ENCODE measurements at places on chromosomes 6 and 20. TPM values are rescaled to one million over a fixed set of nuclear protein-coding genes. Genes with fewer than 3 reads are reported as not detected.

Gene FAM217A
- not detected for total RNA-seq

Gene PSORS1C2
- not detected for total RNA-seq

Gene CFAP206
- 0.20 TPM for total RNA-seq

Gene TFAP2C
- 1.7 TPM for total RNA-seq

Gene ACAT2
- total RNA-seq = 58.0 TPM

GRCh38 chr20:63225082-63225454, 9.1 kb upstream of the YTHDF1 start:
- DNase-seq = no peak

GRCh38 chr6:129236001-129236517, 353.1 kb downstream of the LAMA2 start:
- no peak for DNase-seq

- no peak for DNase-seq
Measured at GRCh38 chr20:8671370-8671961, 397.4 kb upstream of the PLCB4 start.

DNA sequence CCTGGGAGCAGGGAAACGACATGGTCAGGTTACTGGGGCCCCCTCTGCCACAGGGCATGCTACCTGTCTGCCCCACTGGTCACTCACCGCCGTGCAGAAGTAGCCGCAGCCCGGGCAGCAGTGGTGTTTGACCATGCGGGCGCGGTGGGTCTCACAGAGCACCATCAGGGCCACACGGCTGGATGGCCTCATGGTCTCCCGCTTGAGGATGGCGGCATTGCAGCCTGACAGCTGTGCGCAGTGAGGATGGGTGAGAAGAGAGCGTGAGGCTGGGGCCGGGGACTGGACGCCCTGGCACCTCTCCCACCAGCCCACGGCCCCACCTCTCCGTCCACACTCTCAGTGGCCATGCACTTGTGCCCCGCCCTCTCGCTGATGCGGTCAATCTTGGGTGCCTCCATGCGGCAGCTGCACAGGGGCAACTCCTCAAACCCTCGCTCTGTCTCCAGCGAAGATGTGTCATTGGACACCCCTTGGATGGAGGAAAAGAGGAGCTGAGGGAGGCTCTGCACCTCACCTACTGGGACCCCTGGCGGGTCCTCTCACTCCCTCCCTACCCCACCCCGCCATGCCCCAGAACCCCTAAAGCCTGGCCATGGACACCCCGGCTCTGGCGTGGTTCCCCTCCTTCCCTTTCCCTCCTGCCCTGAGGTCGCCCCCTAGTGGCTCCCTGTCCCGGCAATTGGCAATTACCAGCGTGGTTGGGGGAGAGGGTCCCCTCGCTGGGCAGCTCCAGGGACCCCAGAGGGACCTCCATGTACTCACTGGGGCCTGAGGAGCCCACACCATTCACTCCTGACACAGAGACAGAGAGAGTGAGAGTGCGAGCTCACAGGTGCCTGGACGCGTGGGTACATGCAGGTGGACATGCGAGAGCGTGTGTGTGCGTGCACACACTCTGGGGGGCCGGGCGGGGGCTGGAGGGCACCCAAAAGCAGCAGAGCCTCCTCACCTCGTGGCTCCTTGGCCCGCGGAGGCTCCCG, 8.9 kb downstream of the EHMT2 start:
- peak; percentile 46 for DNase-seq

DNA sequence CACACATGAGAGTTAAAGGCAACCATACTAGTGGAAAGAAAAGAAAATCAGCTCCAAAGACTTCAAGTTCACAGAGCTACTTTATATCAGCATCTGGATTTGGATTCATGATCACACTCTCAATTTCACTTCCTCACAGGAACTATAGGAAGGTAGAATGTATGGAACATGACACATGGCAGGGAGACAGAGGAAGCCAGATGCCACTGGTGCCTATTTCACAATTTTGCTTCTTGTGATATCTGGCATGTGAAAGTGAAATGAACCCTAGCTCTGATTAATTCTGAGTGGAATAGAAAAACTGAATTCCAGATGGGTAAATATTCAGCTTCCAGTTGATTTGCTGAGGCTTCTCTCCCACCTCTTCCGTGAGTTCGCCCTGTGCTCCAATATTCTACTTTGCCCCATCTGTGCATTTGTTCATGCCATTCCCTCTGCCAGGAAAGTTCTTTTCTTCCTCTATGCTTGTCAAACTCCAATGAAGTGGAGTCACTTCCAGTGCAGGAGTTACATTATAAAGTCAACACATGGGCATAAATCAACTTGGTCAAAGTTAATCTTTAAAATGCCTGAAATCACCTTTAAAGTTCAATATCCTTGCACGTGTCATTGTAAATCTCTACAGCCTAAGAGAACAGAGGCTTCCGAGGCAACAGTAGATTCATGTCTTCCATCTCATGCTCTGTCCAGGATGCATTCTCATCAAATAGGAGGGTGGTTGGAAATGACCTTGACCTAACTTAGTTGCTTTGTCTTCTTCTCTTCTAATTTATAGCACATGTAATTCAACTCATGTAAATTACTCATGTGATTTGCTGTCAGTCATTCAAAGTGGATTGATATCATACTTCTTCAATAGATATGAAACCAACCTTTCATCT, 275.3 kb downstream of the HIVEP2 start:
- DNase-seq = no peak

DNA sequence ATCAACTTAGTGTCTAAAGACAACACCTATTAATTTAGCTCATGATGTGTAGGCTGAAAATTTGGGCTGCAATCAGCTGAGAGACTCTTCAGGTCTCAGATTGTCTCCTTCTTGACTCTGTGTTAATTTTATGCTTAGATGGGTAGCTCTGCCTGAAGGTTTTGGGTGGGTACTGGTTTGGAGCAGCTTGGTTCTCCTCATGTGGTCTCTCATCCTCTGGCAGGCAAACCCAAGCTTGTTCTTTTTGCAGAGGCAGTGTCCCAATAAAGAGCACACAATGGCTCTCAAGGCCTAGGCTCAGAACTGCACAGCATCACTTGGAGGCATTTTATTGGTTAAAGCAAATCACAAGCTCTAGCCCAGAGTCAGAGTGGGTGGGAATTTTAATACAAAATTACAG, 280.6 kb downstream of the BTBD3 start:
- no peak for DNase-seq

DNA sequence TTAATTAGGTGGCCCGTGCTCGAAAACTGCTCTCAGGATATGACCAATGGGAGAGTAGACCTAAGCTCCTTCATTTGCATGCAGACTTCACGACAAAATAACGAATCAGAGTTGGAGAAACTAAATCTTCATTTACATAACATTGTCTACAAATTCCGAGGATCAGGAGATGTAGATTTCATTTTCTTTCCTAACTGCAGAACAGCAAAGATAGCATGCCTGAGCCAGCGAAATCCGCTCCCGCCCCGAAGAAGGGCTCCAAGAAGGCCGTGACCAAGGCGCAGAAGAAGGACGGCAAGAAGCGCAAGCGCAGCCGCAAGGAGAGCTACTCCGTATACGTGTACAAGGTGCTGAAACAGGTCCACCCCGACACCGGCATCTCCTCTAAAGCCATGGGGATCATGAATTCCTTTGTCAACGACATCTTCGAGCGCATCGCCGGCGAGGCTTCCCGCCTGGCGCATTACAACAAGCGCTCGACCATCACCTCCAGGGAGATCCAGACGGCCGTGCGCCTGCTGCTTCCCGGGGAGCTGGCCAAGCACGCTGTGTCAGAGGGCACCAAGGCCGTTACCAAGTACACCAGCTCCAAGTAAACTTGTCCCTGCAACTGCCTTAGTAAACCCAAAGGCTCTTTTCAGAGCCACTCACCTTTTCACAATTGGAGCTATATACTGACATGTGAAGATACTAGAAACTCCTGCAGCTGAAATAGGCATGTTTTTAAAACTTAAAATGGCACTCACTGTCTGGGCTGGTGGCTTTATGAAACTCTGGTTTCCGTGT, 96.5 kb downstream of the HFE start:
- peak; percentile 80 for DNase-seq

- no peak for DNase-seq
Measured at GRCh38 chr20:3767110-3767426, 485 bp downstream of the ADISSP start.

GRCh38 chr6:111602481-111603011, 3.1 kb downstream of the TRAF3IP2 start:
- peak; percentile 47 for DNase-seq

DNA sequence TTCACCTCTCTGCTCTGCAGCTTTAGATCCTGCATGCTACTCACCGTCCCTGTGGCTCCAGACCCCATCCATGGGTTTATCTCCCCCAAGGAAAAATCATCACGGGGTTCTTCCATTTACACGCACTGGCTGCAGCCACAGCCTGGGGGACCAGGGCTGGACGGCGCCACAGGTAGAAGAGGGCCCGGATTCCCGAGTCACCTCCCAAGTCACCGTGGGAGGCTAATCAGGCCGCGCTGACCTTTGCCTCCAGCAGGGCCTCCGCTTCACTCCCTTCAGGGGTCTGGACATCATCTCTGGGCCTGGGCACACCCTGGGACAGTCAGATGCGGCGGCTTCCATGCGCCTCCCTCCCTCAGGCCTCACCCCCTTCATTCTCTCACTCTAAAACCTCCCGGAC, 47.8 kb upstream of the ENTPD6 start:
- no peak for DNase-seq

GRCh38 chr6:167575158-167575696, 250.3 kb downstream of the TTLL2 start:
- DNase-seq = no peak

DNA sequence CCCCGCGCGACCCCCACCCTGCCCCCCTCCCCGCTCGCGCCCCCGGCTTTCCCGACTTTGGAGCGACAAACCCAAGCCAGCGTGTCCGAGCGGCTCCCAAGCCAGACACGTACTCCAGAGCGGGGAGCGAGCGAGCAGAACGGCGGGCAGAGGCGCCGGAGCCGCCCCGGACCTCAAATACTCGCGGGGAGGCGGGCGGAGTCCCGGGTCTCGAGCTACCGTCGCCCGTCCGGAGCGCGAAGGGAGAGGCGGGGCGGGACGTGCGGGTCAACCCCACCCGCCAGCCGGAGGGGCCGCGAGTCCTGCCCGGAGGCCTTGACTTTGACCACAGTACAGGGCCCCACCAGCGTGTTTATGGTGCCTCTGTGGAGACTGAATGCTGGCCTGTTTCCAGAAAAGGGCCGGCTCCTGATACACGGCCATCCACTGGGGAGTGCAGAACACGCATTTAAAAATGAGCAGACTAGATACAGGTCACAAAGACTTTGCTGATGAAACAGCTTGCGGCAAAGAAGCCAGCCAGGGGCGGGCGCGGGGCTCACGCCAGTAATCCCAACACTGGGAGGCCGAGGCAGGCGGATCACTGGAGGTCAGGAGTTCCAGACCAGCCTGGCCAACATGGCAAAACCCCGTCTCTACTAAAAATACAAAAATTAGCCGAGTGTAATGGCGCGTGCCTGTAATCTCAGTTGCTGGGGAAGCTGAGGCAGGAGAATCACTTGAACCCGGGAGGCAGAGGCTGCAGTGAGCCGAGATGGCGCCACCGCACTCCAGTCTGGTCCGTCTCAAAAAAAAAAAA, at the start of gene SERPINB6:
Gene SERPINB6 (minus strand): TSS at position 148 of the 799 bp plus-strand sequence. CDS start 12,235 bp downstream, outside the sequence.
- peak; percentile 79 for DNase-seq

DNA sequence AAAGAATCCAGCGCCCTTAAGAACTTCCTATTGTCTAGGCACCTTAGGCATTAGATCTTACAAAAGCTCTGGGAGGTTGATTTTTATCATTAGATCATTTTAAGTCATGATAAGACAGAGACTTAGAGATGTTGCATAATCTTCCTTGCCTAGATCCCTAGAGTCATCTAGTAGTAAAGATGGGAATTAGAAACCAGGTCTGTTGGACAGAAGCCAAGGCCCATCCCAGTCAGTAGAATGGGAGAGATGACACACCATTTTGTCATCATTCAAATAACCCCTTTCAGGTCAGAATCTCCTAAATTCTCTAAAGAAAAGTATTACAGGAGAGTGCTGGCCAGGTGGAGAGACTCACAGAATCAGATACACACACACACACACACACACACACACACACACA, 579.1 kb downstream of the BMP2 start:
- DNase-seq = no peak

DNA sequence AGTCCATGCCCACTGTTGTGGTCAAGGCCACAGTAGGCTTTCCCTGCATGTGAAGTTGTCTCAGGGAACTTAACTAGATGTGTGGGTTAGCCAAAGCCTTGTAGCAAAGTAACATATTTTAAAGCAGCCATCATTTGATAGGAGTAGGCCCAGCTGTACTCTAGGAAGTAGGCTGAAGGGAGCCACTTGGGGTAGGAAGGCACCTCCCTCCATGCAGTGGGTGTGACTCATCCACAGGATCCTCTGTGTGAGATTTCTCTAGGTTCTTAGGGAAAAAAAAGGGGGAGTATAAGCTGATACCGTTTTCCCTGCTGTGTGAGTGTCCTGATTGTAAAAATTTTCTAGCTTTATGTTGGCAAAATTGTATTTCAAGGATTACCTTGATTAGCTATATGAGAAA, 44.7 kb downstream of the VAPB start:
- DNase-seq = peak; percentile 31

- DNase-seq = no peak
Measured at GRCh38 chr6:6052216-6052615, 45.5 kb upstream of the NRN1 start.

DNA sequence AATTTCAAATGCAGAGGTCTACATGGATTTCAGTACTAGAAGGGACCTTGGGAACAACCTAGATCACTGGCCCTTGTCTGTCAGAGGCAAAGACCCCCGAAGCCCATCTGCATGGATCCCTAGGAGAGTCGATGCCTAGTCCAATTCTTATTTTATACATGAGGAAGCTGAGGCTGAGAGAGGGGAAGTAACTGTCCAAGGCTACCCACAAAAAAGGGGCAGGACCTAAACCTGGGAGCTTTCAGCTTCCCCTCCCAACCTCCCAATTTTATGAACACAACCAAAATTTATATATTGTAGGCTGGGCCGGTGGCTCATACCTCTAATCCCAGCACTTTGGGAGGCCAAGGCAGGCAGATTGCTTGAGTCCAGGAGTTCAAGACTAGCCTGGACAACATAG, 73.2 kb downstream of the TRERF1 start:
- no peak for DNase-seq

DNA sequence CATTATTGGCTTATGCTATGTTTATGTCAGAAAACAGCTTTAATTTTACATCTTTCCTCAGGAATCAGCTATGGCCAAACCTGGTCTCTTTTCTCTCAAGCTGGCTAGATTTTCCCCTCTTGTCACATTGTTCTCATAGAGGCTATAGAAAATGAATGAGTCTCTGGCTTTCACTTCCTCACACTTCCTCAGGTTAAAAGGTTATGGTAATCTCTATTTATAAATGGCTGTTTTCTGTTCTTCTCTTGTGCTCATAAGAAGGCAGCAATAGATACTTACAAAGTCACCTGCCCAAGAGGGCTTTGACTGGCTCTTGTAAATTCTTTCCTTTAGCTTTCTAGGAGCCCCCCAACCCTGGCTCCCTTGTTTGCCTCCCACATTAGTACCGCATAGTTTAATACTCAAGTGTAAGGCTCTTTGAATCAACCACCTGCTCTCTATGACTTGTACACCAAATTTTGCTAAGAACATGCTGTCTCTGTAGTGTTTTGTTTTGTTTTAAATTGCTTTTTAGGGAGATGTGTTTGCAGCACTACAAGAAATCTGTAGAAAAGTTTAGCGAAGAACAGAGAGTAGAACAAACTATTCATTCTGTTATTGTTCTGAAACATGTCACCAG, 897.4 kb upstream of the CITED2 start:
- no peak for DNase-seq

All from hepatocyte (in vitro differentiated cells).